Ecto neural progenitor cell (in vitro differentiated cells): ENCODE measurements at places on chromosomes 2 and 18.

GRCh38 chr18:289026-289425 is 21.2 kb upstream of the THOC1 start:
- DNase-seq, result no peak

GRCh38 chr2:23548143-23548769 is 163.3 kb downstream of the KLHL29 start:
- DNase-seq, result no peak

- no peak for DNase-seq
These were observed 95.8 kb downstream of the PTPRM start for GRCh38 chr18:7662866-7663265.

DNA sequence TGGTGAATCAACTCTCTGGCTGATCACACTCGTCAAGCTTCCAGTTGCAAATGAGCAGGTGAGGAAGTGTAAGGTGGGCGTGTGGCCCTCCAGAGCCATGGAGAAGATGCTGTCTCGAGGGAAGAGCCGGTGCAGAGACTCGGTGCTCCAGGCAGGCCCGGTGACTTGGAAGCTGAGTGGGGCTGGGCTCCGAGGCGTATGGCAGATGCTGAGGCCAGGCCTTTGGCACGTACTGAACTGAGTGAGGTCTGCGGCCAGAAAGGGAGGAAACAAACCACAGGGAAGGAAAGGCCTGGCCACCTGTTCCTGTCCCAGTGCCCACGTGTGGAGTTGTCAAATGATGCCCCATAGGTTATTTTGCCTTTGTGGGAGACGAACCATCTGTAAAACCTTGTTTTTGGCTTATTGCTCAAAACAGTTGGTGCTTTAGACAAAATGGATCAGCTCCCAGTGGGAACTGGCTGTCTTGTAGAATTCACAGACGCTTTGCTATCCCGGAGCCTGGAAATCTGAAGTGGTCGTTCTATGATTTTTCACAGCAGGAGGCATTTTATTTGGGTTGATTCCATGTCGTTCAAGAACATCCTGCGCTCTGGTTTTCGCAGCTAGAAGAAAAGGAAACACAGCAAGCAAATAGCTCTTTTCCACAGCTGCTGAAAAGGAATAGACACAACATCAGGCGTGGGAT is 117.5 kb upstream of the TMEM18 start:
- no peak for DNase-seq

DNA sequence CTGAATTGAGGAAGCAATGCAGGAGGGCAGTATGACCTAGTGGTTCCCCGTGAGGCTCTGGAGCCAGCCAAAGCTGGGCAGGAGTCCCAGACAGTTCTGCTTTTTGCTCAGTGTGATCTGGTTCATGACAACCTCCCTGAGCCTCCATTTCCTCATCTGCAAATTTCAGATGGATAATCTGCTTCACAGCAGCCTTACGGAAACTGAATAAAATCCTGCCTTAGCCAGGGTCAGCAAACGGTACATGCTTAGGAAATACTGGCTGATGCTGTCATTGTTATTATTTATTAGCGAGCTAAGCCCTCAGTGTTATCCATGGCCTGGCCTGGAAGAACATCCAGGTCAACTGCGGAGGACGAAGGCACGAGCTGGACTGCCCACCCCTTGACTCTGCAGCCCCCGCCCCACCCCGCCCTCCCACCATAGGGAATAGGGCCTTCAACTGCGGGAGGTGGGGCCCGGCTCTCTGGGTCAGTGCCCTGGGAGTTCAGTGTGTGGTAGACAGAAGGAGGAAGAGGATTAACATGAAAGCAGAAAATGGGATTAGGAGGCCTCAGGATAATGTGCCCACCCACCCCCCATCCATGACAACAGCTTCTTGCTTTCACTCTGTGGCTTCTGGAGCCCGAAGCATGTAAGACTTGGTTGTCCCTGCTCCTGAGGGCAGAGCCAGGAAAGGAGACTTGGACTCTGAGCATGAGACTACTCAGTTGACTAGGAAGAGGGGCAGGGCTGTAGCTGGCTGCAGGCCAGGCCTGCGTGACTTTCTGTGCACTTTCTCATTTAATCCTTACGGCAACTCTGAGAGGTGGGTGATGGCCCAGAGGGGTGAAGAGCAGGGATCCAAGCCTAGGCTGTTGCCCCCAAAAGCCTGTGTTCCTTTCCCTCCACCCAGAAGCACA is 13.1 kb downstream of the PKDCC start:
- peak; percentile 89 for DNase-seq
